CD4-positive, alpha-beta T cell treated with Interleukin-2 at 100 ng/mL for 4 hours (primary cell): ENCODE measurements at places on chromosomes 1 and 21.

DNA sequence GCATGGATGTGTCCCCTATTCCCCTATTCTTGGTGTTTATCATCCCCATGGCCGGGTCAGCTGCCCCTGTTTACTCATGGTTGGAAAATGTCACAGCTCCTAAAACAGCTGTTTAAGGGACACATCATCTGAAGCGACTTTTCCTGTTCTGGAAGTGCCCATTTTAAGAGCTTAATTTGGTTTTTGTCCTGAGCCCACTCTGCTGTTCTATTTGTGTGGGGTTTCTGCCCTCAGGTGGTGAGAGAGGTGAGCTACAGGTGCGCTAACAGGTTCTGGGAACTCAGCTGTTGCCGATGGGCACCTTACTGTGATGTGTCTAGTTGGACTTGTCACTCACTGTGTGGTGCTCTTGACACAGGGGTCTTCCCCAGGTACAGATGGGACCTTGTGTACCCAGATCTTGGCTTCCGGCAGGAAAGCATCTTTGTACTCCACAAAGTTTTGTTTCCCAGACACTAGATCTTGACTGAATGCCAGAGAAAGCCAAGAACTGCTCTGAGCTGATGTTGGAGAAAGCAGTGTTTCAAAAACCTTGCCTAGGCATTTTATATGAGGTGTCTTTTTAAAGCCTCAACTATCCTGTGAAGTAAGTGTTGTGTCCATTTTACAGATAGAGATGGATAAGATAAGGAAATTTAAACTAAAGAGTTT, 59.0 kb upstream of the CD1D start:
- DNase-seq, result peak; percentile 13

DNA sequence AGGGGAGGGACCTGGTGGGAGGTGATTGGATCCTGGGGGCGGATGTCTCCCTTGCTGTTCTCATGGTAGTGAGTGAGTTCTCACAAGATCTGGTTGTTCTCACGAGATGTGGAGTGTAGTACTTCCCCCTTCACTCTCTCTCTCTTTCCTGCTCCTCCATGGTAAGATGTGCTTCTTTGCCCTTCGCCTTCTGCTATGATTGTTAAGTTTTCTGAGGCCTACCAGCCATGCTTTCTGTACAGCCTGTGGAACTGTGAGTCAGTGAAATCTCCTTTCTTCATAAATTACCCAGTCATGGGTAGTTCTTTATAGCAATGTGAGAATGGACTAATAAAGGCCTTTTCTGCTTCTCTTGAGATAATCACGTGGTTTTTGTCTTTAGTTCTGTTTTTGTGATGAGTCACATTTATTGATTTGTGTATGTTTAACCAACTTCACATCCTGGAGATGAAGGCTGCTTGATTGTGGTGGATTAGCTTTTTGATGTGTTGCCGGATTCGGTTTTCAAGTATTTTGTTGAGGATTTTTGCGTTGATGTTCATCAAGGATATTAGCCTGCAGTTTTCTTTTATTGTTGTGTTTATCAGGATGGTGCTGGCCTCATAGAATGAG, 45.5 kb downstream of the RABGAP1L start:
- peak; percentile 60 for DNase-seq

DNA sequence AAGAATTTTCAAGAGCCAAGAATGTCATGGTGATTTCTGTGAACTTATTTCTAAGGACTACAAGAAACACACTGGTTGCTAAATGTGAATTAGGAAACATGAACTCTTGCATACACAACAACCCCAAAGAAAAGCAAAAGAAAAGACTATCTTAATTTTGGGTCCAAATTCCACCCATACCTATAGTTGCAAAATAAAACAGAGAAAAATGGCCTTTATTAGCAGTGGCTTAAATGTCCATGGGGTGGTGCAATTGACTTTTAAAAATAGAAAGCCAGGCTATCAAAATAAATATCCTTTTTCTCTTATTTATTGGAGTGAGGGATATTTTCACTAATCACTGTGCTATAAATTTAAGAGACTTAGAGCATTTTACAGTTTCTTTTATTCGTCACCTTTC, 80.9 kb upstream of the DPYD start:
- DNase-seq, result no peak

- DNase-seq, result no peak
Measured at GRCh38 chr1:56070601-56071000, 508.8 kb downstream of the PLPP3 start.

- no peak for DNase-seq
Measured at GRCh38 chr1:185112356-185112755, 44.4 kb downstream of the TRMT1L start.
